Stimulated activated CD8-positive, alpha-beta memory T cell treated with anti-CD3 and anti-CD28 coated beads, Interleukin-12 subunit alpha, Interleukin-12 subunit beta, amount 100 ng/mL, for 4 hours (primary cell): ENCODE measurements at places on chromosomes 5 and 9.

DNA sequence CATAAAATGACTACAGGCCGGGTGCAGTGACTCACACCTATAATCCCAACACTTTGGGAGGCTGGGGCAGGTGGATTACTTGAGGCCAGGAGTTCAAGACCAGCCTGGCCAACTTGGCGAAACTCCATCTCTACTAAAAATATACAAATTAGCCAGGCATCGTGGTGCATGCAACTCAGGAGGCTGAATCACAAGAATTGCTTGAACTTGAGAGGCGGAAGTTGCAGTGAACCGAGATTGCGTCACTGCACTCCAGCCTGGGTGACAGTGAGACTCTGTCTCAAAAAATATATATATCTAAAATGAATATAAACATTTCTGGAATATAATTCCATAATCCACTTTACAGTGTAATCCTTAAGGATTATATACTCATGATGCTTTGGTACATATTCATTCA lies 66.5 kb downstream of the TEX10 start:
- no peak for DNase-seq

GRCh38 chr9:92740446-92740961 lies 24.1 kb downstream of the BICD2 start:
- no peak for DNase-seq

DNA sequence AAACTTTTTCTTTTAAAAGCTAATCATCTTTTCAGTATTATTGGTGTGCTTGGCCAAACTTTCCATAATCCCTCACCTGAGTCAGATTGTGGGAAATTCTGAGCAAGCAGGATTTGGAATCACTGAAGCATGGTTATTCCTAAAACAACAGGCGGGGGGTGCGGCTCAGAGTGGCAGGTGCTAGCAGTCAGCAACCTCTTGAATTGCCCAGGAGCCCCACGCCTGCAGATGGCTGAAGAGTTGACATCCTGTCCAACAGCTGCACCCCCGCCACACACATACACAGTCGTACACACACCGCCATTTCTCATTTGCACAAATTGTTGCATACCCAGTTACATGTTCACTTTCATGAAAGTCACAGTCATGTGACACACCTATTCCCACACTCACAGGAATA lies 96.6 kb downstream of the LHX2 start:
- DNase-seq, result no peak

DNA sequence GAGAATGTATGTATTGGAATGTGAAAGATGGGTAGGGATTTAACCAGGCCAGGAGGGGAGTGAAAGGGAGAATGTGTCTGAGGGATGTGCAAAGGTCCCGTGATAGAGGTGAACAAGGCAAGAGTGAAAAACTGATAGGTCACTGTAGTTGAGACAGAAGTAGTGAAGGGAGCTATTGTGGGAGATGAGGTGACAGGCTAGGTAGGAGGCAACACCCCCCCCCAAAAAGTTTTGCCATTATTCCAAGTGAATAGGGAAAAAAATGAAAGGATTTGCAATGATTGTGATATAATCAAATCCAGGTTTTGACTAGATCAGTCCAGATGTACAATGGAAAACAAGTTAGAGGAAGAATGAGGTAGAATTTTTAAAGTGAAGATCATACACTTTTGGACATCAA lies 136.6 kb upstream of the GPR151 start:
- no peak for DNase-seq

GRCh38 chr5:162762119-162762518 lies 675.3 kb upstream of the CCNG1 start:
- DNase-seq, result no peak

- DNase-seq, result no peak
These were observed 28.1 kb upstream of the SPINK4 start for GRCh38 chr9:33211695-33212393.

GRCh38 chr9:119781886-119782285 lies 412.7 kb upstream of the BRINP1 start:
- DNase-seq, result no peak

DNA sequence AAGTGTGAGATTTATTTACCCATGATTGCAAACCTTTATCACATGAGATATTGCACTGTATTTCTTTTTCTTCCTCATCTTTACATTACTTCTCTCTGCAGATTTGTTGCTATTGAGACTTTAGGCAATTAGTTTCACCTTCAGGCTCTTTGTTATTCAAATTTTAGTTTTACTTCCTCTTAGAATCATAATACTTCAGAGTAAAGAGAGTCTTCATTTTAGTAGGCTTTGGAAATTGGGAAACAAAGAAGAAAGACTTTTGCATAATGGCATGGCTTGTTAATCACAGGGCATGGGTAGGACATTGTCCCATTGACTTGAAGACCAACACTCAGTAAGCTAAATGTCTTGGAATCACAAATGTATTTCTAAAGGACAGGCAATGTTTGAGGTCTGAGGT lies 1.2 kb upstream of the PCDHGA5 start:
- no peak for DNase-seq

DNA sequence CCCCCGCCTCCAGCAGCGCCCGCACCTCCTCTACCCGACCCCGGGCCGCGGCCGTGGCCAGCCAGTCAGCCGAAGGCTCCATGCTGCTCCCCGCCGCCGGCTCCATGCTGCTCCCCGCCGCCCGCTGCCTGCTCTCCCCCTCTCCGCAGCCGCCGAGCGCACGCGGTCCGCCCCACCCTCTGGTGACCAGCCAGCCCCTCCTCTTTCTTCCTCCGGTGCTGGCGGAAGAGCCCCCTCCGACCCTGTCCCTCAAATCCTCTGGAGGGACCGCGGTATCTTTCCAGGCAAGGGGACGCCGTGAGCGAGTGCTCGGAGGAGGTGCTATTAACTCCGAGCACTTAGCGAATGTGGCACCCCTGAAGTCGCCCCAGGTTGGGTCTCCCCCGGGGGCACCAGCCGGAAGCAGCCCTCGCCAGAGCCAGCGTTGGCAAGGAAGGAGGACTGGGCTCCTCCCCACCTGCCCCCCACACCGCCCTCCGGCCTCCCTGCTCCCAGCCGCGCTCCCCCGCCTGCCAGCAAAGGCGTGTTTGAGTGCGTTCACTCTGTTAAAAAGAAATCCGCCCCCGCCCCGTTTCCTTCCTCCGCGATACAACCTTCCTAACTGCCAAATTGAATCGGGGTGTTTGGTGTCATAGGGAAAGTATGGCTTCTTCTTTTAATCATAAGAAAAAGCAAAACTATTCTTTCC lies 19.3 kb downstream of the CDKN2A start:
- DNase-seq, result no peak

DNA sequence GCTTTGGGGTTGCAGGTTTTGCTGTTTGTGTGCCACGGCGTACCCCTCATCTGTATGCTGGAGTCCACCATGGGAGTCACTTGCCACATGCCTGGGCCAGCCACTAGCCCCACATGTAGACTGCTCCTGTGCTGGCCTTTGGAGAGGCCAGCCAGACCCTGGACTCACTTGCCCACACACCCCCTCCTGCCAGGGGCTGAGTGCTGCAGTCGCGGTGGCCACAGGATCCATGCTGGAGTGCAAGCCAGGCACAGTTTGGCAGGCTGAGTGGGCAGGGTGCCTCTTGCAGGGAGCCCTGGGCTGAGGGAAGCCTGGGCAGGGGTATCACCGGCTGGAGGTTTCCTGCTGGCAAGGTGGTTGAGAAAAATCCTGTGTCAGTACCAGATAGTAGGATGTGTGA lies 25.6 kb upstream of the GCNT1 start:
- no peak for DNase-seq

DNA sequence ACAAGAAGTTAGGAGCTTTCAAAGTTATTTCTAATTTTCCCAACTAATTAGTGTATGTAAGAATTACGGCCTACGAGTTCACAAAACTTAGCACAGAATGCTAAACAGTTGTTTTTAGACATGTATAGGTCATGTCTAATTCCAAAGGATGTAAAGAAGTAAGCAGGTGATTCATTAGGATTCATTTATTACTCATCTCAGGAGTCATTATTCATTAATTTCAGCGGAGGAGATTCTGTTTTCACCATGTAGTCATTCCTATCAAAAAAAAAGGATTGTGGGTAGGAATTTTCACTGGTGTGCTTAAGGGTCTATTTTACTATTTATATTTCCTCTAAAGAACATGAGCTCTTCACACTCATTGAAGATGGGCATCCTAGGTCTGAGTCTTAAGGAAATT lies 532.2 kb downstream of the ACTL7B start:
- DNase-seq, result no peak

DNA sequence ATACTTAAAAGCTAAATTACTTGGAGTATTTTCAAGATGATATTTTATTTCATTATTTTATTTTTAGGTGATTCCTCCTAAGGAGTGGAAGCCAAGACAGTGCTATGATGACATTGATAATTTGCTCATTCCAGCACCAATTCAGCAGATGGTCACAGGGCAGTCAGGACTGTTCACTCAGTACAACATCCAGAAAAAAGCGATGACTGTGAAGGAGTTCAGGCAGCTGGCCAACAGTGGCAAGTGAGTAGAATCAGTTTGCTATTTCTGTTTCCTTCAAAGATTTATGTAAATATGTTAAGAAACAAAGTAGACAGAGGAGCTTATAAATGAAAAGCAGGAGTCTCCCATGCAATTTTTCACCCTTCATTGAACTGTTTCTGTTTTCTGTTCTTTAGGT lies 47.8 kb downstream of the KDM4C start:
- DNase-seq, result no peak

- no peak for DNase-seq
These were observed 24.6 kb downstream of the SH3RF2 start for GRCh38 chr5:145960848-145961600.

DNA sequence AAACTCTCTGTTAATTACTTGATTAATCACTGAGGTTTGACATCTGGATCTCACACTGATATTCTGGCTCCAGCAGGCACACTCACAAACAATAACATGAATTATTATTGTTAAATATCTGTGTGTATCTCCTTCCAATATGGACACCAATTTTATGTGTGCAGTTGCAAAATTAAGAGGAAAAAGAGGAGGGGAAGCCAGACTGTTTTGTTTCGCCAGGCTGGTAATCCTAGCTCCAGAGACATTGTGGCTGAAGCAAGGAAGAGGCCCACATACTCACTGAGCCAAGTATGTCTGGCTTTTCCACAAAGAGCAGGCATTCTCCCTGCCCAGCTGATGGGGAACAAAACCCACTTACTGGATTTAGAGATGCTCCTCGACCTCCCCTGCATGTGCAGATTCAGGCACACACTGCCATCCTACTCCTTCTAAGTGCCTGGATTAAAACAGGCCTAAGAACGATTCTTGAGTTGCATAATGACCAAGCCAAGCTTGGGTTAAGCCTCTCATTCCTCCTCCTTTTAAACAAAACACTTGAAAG lies 181.9 kb downstream of the ESM1 start:
- DNase-seq, result no peak

DNA sequence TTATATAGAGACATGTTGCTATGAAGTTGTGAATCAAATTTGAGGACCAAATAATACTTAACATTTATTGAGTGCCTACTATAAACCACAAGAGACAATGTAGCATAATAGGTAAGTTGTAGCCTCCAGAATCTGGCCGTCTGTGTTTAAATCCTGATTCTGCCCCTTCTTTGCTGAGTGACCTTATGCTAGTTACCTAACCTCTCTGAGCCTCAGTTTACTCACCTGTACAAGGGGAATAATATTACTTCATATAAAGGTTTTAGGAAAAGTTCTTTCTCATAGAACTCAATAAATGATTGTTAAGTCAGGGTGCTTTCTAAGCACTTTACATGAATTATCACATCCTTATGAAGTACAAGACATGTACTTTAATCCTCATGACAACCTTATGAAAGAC lies 120.6 kb downstream of the NDUFS4 start:
- no peak for DNase-seq

- no peak for DNase-seq
These were observed 803.1 kb upstream of the COX7C start for GRCh38 chr5:85814596-85814995.

GRCh38 chr5:64505769-64506566 lies at the start of gene RGS7BP:
RGS7BP (plus strand) TSS chr5:64506015; CDS start chr5:64506625, 610 bp downstream.
- no peak for DNase-seq

DNA sequence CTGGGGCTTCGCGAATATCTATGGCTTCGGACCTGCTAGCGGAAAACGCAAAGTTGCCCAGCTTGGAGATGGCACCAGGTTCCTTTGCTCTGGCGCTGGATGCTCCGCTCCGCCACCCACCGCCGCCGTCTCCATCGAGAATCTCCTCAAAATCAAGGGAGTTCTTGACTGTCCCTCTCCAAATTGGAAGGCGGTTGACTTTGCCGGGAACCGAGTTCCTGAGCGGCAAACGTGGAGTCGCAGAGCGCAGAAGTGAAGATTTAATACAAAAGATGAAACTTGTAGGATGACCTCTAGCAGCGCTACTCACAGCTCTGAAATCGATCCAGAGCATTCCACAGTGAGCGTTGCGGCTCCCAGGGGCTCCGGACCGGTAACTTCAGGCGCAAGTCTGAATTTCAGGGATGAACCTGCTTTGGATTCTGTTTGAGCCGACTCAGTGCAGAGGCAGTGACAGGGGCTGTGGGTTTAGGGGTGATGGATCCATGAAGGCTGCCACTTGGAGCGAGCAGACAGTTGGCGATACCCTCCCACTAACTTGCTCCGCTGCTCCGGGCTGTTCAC lies 1641.5 kb upstream of the C9orf72 start:
- no peak for DNase-seq

GRCh38 chr9:97852399-97853055 lies 499 bp upstream of the FOXE1 start:
- DNase-seq, result no peak

- no peak for DNase-seq
These were observed 187.1 kb upstream of the IER5L start for GRCh38 chr9:129365196-129365595.

DNA sequence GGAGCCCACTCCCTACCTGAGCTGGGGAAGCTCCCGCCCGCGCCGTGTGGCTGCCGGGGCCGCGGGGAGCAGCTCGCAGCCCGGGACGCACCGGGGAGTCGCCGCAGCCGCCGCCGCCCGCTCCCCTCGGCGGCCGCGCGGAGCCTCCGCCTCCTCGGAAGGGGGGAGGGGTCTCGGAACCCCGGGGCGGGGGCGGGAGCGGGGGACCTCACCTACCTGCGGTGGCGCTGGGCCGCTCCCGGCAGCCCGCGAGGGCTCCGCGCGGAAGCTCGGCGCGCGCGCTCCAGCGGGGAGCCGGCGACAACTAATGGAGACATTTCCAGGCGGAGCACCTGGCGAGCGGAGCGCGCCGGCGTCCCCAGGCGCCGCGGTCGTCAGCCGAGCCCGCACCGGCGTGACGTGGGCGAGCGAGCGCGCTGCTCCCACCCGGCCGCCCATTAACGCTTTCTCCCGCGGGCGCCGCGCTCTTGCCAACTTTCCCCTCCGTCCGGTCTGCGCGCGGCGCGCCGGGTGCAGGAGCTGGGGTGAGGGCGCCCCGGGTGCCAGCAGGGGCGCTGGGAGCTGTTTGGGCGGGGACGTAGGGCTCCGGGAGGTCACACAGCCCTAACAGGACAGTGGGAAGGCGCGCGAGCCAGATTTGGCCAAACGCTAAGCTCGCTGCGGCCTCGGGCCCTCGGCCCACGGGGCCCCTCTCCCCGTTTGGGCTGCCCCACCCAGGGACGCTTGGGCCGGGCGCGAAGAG lies 4.3 kb upstream of the IRX4 start:
- no peak for DNase-seq

GRCh38 chr9:113599646-113600022 lies 136.1 kb downstream of the RGS3 start:
- no peak for DNase-seq

GRCh38 chr9:16191691-16192402 lies 639.0 kb downstream of the CCDC171 start:
- peak; percentile 1 for DNase-seq

- DNase-seq, result no peak
These were observed 250.5 kb upstream of the PDE4D start for GRCh38 chr5:60143942-60144549.

GRCh38 chr5:17269201-17269600 lies 51.8 kb downstream of the BASP1 start:
- no peak for DNase-seq

- no peak for DNase-seq
These were observed 332.4 kb upstream of the EFNA5 start for GRCh38 chr5:108003178-108003577.
